CD4-positive, CD25-positive, alpha-beta regulatory T cell (primary cell): ENCODE measurements at places on chromosomes 2 and 18. TPM values are rescaled to one million over a fixed set of nuclear protein-coding genes. Genes with fewer than 3 reads are reported as not detected.
A peak's percentile ranks its signal among the peaks of the same experiment; 100 is the strongest.

- peaks cover 4% of the 10 kb centered on the region for H3K36me3 ChIP-seq
- H3K4me1 ChIP-seq: peaks cover 26% of the 10 kb centered on the region
- peak; percentile 52 for DNase-seq
- no peaks in the 10 kb centered on the region for H3K27me3 ChIP-seq
These were observed at the start of gene TGFBRAP1 for GRCh38 chr2:105329561-105330495. Gene TGFBRAP1 (minus strand): TSS chr2:105329735. CDS start chr2:105308301, 21,434 bp downstream.

DNA sequence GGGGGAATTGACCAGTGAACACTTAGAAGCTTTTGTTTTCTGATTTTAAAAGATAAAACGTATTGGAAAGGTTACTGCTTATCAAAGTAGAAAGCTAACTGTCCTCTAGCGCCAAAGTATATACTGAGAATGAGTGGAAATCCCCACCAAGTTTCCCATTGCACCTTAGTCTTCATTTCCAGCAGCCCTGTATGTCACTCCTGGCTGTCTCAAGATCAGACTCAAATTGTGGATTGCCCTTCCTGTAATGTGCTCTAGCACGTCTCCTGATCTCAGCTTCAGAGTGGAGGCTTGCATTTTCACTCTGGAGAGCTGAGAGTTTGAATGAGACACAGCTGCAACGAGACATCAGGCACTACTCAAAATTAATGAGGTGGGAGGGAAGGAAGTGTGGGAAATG, 26.6 kb downstream of the MFF start:
- peaks cover 26% of the 10 kb centered on the region for H3K36me3 ChIP-seq
- H3K27me3 ChIP-seq: no peaks in the 10 kb centered on the region
- no peak for DNase-seq
- no peak overlapping the region for H3K4me3 ChIP-seq
- H3K27ac ChIP-seq: no peak overlapping the region

- no peak overlapping the region for H3K4me3 ChIP-seq
These were observed 80.0 kb upstream of the ZNF532 start for GRCh38 chr18:58784601-58785137.

- no peak for DNase-seq
- no peaks in the 10 kb centered on the region for H3K36me3 ChIP-seq
- H3K27ac ChIP-seq: no peak overlapping the region
- no peaks in the 10 kb centered on the region for H3K27me3 ChIP-seq
These were observed 761.0 kb upstream of the POU3F3 start for GRCh38 chr2:104092886-104093285.

DNA sequence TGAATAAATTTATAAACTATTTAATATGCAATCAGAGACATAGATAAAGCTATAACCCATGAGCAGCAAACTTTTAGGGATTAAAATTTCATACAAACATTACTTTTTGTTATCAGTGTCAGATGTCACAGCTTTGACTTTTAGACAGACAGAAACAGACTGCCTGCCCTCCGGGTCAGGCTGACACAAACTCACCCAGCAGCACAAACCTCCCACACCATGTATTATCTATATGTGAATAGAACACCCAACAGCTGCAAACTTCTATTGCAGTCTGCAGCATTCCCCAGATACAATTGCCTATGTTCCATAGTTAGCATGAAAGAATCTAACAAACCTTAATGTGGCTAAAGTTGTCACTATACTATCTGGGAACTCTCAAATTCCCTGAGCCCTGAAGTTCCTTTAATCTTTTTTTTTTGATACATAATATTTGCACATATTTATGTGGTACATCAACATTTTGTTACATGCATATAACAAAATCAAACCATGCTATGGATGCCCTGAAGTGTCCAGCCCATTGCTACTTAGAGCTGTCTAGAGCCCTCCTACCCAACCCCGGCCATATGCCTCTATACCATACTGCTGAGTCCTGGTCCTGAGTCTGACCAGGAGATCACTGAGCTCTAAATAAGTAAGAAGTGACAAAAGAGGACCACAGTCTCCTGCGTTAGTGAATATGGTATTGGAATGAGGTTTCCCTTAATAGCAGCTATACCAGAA, 214.4 kb downstream of the ZNF385B start:
- no peak overlapping the region for H3K4me3 ChIP-seq
- no peak overlapping the region for H3K27ac ChIP-seq
- H3K27me3 ChIP-seq: no peaks in the 10 kb centered on the region
- H3K36me3 ChIP-seq: no peaks in the 10 kb centered on the region

GRCh38 chr18:43350176-43350575, 72.9 kb upstream of the SYT4 start:
- no peaks in the 10 kb centered on the region for H3K4me1 ChIP-seq
- no peak overlapping the region for H3K4me3 ChIP-seq
- H3K36me3 ChIP-seq: no peaks in the 10 kb centered on the region
- DNase-seq: no peak
- no peak overlapping the region for H3K27ac ChIP-seq

DNA sequence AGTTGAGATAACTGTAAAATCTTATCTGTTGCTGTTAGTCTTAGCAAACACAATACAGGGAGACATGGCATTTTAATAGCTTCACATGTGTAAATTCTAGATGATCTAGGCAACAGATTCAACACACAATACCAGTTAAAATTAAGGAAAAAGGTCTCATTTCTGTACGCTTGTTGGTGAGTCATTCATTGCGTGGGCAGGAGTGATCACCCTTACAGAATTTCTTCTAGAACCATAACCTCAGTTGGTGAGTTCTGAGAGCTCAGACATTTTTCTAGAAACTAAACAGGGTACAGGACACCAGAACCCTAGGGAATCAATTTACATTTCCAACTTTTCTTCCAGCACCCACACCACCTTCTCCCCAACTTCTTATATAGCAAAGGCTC, 81.9 kb downstream of the SLC8A1 start:
- H3K27ac ChIP-seq: no peak overlapping the region
- no peak overlapping the region for H3K4me3 ChIP-seq
- H3K27me3 ChIP-seq: no peaks in the 10 kb centered on the region
- no peak for DNase-seq
- no peaks in the 10 kb centered on the region for H3K36me3 ChIP-seq
- no peaks in the 10 kb centered on the region for H3K4me1 ChIP-seq

DNA sequence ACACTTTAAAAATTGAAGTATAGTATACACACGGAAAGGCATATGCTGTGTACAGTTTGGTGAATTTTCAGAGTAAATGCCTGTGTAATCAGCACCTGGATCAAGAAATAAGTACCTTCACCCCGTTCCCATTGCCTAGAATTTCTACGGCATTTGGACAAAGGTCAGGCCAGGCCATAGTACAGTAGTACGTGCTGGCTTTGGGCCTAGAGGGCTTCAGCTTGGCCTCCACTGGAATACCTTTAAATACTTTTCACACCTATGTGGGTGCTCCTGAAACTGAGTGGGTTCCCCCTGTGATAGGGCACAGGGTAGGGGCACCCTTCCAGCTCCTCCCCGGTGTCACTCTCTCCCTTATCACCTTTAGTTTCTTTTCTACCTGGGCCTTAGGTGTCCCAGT, 26.5 kb downstream of the TET3 start:
- H3K4me1 ChIP-seq: no peaks in the 10 kb centered on the region
- no peaks in the 10 kb centered on the region for H3K27me3 ChIP-seq
- H3K4me3 ChIP-seq: no peak overlapping the region
- peaks cover 13% of the 10 kb centered on the region for H3K36me3 ChIP-seq
- DNase-seq: no peak

- H3K27ac ChIP-seq: no peak overlapping the region
These were observed 116.4 kb downstream of the COL6A3 start for GRCh38 chr2:237297421-237298150.

- no peak overlapping the region for H3K27ac ChIP-seq
- H3K36me3 ChIP-seq: no peaks in the 10 kb centered on the region
- DNase-seq: no peak
These were observed 195.4 kb upstream of the CWC22 start for GRCh38 chr2:180202467-180202951.

GRCh38 chr2:182062329-182062972, 76.8 kb downstream of the PPP1R1C start:
- no peak overlapping the region for H3K27ac ChIP-seq
- H3K4me3 ChIP-seq: no peak overlapping the region
- no peaks in the 10 kb centered on the region for H3K36me3 ChIP-seq
- no peaks in the 10 kb centered on the region for H3K4me1 ChIP-seq

DNA sequence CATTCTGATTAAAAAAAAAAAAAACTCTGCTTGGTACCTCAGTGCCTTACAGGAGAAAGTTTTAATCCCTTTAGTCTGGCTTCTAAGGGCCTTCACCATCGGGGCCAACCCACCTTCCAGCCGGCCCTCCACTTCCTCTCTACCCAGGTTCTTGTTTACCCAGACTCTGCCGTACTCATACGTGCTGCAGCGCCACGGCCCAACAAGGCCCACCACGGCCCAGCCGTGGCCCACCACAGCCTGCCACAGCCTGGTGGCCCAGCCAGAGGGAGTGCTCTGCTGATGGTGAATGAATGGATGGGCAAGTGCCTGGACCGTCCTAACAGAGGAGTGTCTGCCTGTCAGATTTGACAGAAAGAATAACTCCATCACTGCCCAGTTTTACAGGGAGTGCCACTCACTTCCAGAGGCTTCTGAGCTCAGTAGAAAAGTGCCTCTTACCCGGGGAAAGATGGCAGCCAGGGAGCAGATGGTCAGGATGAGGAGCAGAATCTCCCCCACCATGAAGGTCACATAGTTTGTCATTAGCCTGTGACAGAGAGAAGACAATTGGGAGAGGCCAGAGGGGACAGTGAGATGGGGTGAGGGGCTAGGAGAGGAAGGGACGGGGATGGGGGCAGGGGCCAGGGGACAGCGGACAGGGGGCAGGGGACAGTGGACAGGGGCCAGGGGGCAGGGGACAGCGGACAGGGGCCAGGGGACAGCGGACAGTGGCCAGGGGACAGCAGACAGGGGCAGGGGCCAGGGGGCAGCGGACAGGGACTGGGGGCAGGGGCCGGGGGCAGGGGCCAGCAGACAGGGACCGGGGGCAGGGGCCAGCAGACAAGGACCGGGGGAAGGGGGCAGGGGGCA, 38.2 kb downstream of the CENPO start:
- no peaks in the 10 kb centered on the region for H3K27me3 ChIP-seq
- no peak for DNase-seq
- peaks cover 14% of the 10 kb centered on the region for H3K4me1 ChIP-seq
- H3K36me3 ChIP-seq: peaks cover 6% of the 10 kb centered on the region
- H3K27ac ChIP-seq: no peak overlapping the region

GRCh38 chr18:26462355-26462754, 86.0 kb downstream of the KCTD1 start:
- H3K36me3 ChIP-seq: no peaks in the 10 kb centered on the region
- DNase-seq: no peak
- H3K27me3 ChIP-seq: no peaks in the 10 kb centered on the region
- H3K27ac ChIP-seq: no peak overlapping the region

GRCh38 chr2:191804766-191805165, 42.1 kb downstream of the CAVIN2 start:
- H3K4me1 ChIP-seq: no peaks in the 10 kb centered on the region
- H3K4me3 ChIP-seq: no peak overlapping the region
- H3K27me3 ChIP-seq: peaks cover 9% of the 10 kb centered on the region
- H3K36me3 ChIP-seq: no peaks in the 10 kb centered on the region

The ATP8B1 gene
- total RNA-seq: not detected

The GALNT3 gene
- total RNA-seq: 18.5 TPM

The RAB27B gene
- 8.5 TPM for total RNA-seq

The AKAIN1 gene
- not detected for total RNA-seq

The ZBTB7C gene
- total RNA-seq: not detected

The LYPD6B gene
- total RNA-seq: not detected

The TACR1 gene
- total RNA-seq: not detected

The UGT1A5 gene
- total RNA-seq: not detected
